Activated CD4-positive, alpha-beta T cell treated with anti-CD3 and anti-CD28 coated beads for 4 hours (primary cell): ENCODE measurements at places on chromosomes 7 and 10.
A peak's percentile ranks its signal among the peaks of the same experiment; 100 is the strongest.

GRCh38 chr7:2196381-2197378, 36.1 kb downstream of the MAD1L1 start:
- no peak for DNase-seq

GRCh38 chr10:42864575-42864974, 82.0 kb downstream of the BMS1 start:
- DNase-seq = no peak

- DNase-seq = no peak
Measured at GRCh38 chr10:33240931-33241330, 93.5 kb downstream of the NRP1 start.

- DNase-seq = no peak
Measured at GRCh38 chr7:91266689-91267090, 2.5 kb downstream of the FZD1 start.

GRCh38 chr7:134722786-134723322, 56.6 kb upstream of the CALD1 start:
- DNase-seq = no peak

DNA sequence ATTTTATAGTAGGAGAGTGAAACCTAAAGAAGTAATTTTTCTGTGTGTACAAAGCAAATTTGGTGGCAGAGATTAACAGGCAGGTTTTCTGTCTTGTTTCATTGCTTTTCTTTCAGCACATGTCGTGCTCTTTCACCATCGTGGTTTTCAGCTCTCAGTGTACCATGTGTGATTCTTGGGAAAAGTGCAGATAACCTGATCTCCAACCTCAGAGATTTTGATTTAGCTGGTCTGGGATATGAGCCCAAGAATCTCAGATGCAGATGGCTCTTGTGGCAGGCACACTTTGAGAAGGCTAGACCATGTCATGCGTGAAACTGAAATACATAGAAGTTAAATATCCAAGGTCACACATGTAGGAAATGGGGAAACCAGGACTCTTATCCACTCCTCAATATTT, 317.4 kb downstream of the EXOC4 start:
- no peak for DNase-seq

- DNase-seq = no peak
Measured at GRCh38 chr7:143384661-143385631, 3.8 kb downstream of the ZYX start.

DNA sequence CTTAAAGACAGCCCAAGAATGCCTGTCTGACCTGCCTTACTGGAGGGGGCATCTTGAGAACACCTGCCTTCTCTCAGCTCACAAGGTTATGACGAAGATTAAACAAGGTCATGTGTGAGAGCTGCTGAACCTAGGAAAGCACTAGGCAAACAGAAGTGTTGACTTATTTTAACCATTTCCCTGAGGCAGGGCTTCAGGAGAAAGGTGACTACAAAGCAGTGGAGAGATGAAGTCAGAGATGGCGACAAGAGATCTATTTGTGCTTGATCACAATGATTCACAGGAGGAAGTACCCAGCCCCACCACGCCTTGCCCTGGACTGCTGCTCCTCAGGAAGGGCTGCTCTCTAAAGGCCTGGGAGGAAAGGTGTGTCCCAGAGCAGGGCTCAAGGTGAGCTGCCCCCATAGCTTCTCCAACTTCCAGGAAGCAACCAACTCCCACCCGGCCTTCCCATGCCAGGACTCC, 27.8 kb downstream of the STN1 start:
- DNase-seq = peak; percentile 22

GRCh38 chr10:73859428-73859783, 14.9 kb downstream of the CAMK2G start:
- DNase-seq = peak; percentile 14

- no peak for DNase-seq
Measured at GRCh38 chr7:122340427-122340826, 35.9 kb upstream of the FEZF1 start.

DNA sequence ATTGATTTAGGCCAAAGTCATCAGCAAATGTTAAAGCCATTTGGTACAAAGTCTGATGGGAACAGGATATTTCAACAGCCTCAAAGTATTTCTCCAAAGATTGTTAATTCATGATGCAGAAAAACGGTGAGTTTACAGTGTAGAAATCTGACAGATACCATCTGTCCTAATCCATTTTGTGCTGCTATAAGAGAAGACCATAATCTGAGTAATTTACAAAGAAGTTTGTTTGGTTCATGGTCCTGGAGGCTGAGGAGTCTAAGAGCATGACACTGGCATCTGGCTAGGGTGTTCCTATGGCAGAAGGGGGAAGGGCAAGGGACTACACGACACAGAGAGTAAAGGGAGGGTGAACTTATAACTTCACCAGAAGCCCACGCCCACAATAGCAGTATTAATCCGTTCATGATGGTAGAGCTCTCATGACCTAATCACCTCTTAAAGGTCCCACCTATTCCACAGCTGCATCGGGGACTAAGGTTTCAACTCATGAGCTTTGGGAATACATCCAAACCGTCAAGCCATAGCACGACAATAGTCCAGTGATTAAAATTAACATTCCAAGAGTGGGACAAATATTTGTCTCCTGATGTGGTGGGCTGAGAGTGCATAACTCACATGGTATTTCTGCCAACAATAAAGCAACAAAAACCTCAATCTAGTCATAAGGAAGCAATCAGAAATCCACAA, 298.6 kb upstream of the AKR1E2 start:
- no peak for DNase-seq

- DNase-seq = no peak
Measured at GRCh38 chr10:69506487-69506833, 55.2 kb downstream of the TSPAN15 start.
